Nasal cavity respiratory epithelium epithelial cell of viscerocranial mucosa (primary cell): ENCODE measurements at places on chromosomes 13 and 19. TPM values are rescaled to one million over a fixed set of nuclear protein-coding genes. Genes with fewer than 3 reads are reported as not detected.

Gene AMH
- 0.34 and 0.78 TPM in 2 replicates for total RNA-seq

Gene MUC16
- total RNA-seq, result under 0.01 and 0.85 TPM in 2 replicates

Gene TGFBR3L
- 1.6 and 5.8 TPM in 2 replicates for total RNA-seq

Gene DOCK9
- 68.7 and 125 TPM in 2 replicates for total RNA-seq

Gene LHB
- 0.21 and 0.34 TPM in 2 replicates for total RNA-seq

Gene FBXO17
- total RNA-seq, result 12.3 and 16.2 TPM in 2 replicates

Gene ZSCAN4
- under 0.01 and 0.50 TPM in 2 replicates for total RNA-seq

Gene NLRP11
- not detected in 2 replicates for total RNA-seq

Gene TEX29
- not detected in 2 replicates for total RNA-seq

Gene INSL3
- 0.21 TPM in 1 of 2 replicates, not detected in the other for total RNA-seq

Gene HRC
- total RNA-seq, result under 0.01 TPM in 1 of 2 replicates, not detected in the other

Gene JSRP1
- not detected in 2 replicates for total RNA-seq

Gene ZNF98
- 0.07 TPM in 1 of 2 replicates, not detected in the other for total RNA-seq

Gene TRIM28
- 304 and 353 TPM in 2 replicates for total RNA-seq
